ENCODE measurements at places on chromosomes 5 and 9.

- no peak for DNase-seq
Measured at GRCh38 chr5:132363431-132364112, 5.9 kb upstream of the SLC22A5 start.

- no peak for DNase-seq
Measured at GRCh38 chr5:124173386-124173785, 573.1 kb downstream of the ZNF608 start.

GRCh38 chr5:134662971-134663370 is 14.4 kb downstream of the SEC24A start:
- no peak for DNase-seq

DNA sequence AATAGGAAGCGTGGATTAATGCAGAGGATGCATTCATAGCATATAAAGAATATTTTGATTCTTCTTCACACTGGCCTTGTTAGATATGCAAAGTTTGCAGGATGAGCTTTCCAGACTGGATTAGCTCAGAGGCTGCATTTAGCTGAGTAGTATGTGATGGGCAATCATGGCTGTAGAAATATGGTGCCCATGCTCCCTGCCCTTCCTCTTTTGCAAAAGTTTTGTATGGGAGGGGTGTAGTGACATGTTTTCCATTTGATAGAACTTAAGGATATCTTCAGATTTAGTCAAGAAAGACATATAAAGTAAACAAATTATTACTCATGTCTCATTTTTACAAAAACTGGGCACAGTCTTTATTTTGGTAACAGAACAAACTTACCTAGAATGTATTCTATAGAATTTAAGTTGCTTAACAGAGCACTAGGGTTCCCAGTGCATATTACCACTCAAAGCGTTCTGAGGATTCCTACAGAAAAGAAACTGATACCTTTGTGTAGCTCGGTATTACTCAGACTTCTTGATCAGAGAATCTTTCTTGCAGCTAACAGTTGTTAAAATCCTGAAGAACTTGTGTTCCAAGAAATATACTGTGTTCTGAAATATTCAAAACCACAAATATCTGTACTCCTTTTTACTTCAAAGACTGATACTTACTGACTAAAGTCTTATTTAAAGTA is 9.8 kb downstream of the GTF3C4 start:
- DNase-seq, result no peak

DNA sequence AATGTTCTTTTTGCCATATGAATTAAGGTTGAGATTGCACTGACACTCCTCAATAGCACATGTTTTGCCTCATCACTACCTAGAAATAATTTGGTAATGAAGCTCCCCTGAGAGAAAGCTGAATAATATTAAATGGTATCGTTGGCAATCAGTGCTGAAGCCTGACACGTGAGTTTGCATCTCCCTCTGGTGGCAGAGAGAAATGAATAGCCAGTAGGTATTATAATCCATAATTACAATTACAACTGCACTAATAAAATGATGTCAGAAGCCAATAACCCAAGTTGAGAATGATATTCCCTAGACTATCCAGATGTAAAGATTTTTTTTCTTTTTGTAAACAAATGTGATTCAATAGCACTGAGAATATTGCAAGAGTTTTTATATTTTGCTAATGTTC is 700.3 kb downstream of the PTPRD start:
- DNase-seq, result no peak

DNA sequence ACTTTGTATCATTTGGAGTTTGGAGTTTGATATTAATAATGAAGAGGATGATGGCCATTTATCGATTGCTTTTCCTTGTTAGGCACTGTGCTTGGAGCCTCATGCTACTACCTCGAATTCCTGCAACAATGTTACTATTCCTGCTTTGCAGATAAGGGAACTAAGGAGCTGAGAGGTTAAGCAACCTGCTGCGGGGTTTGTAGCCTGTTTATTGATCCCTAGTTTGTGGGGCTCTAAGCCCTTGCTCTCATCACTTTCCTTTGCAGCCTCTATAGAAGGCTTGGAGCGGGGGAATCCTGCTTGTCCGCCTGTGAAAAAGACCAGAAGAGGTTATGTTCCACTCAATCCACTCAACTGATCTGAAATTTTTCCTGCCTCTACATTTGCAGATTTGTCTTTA is 15.8 kb downstream of the ARHGEF28 start:
- DNase-seq, result no peak

GRCh38 chr9:124697326-124698200 is 73.5 kb downstream of the NR6A1 start:
- DNase-seq, result no peak

DNA sequence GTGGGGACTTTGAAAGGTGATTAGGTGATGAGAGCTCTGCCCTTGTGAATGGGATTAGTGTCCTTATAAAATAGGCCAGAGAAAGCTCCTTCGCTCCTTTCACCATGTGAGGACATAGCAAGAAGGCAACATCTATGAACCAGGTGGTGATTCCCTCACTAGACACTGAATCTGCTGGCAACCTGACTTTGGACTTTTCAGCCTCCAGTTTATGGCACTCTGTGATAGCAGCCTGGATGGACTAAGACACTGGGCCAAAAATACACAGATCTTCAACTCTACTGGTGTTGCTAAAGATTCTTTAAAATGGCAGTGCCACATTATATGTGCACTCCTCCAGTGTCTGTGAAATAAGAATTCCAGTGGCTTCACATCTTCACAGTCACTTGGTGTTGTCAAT is 41.2 kb upstream of the COL15A1 start:
- no peak for DNase-seq

DNA sequence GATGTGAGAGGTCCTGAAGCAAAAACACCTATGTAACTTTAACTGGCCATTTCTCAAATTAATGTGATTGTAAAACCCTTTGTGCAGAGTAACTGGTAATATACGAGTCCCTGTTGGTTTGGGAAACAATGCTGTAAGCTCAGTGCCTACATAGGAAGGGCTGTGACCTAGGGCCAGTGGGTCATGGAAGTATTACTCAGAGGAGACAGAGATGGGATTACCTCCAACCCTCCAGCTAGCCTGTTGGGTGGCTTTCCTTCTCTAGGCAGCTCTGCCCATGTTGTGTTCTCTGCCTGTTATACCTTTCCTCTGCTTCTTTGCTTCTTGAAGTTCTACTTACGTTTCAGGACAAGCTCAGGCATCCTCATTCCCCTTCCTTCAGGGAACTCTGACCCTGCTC is 294.8 kb upstream of the RFX3 start:
- DNase-seq, result no peak

- no peak for DNase-seq
Measured at GRCh38 chr5:97434021-97434420, 251.0 kb upstream of the RIOK2 start.

DNA sequence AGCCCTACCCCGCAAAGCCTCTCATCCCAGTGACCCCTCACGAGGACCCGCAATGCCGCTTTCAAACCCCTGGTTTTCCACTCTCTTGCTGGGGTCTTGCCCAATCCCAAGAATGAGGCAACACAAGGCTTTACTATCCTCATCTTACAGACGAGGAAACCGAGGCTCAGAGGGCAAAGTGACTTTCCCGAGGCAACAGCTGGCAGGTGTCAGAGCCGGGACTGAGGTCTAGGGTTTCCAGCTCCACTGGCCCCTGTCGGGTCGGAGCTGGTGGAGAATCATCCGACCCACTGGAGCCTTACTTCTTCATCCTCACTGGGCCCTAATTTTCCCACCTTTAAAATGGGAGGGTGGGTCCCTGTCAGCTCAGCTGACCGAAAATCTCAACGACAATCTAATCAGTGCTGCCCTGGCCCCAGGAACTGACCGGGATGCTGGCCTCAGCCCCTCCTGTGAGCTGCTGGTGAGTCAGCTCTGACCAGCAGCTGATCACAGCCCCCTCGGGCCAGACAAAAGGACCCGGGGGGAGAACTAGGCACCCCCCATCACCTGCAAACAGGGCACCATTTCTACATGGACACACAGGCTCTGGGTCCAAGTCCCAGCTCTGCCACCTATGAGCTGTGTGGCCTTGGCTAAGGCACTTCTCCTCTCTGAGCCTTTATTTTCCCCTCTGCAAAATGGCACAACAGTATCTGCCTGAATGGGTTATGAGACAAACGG is 72.7 kb upstream of the STXBP1 start:
- DNase-seq, result no peak

GRCh38 chr9:33225319-33226147 is 14.4 kb upstream of the SPINK4 start:
- no peak for DNase-seq

DNA sequence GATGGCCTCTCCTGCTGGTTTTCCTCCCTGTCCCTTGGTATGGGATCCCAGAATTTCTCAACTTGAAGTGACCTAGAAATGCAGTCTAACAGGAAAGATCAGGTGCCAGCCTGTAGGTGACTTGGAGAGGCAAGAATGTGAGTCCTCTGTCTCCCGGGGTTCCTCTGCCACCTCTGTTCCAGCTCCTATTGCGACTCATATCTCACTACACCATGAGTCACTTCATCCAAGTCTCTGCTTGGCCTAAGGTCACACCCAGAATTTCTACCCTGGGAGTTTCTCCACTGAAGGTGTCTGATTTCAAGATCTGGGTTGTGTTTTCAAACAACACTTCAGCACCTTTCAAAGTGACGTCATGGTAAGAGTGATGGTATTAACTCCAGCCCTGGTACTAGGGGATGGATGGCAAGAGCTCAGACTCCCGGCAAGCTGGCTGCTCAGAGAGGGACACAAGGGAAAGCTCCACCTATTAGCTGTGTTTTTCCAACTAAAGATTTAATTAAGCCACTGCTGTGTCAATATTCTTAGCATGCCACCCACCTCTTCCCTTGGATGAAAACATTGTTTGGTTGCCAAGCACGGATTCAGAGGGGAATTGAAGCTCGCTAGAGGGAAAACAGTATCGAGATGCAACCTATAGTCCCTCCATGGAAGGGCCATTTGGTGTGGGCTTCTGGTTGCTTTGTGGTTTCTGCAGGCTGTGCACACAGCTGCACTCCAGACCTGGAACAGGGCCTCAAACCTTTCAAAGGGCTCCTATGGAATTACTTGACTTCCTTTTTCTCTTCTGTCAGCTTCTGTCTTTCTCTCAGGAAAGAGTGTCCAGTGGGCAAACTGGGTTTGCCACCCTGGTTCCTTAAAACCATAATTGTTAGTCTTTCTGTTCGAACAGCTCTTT is 205.7 kb downstream of the GAS1 start:
- DNase-seq, result no peak

DNA sequence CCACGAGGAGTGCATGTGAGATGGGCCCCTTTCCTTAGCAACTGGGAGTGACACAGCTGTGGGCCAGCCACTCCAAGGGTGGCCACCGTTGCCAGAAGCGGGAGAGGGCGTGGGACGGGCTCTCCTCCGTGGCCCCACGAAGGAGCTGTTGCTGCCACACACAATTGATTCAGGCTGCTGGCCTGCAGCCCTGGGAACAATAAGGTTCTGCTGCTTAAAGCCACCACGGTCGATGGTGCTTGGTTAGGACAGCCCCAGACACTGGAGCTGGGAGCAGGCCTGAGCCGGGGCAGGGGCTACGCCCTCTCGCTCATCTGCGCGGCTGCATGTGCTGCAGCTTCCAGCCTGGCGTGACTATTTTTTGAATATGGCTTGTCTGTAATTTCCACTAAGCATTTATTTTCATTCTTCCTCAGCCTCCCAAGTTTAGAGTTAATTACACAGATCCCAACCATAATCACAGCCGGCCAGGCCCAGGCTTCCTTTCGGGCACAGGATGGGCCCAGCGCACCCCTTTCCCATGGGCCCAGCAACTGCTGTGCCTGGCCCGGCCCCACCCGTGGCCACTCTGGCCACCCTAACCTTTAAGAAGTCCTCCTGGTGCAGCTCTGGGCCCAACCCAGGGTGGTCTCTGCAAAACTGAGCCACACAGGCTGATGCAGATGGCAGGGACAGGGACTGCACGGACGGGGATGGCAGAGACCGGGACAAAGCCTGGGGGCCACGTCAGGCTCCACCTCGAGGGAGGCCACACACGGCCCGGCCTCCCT is 49.7 kb downstream of the VAV2 start:
- DNase-seq, result no peak

DNA sequence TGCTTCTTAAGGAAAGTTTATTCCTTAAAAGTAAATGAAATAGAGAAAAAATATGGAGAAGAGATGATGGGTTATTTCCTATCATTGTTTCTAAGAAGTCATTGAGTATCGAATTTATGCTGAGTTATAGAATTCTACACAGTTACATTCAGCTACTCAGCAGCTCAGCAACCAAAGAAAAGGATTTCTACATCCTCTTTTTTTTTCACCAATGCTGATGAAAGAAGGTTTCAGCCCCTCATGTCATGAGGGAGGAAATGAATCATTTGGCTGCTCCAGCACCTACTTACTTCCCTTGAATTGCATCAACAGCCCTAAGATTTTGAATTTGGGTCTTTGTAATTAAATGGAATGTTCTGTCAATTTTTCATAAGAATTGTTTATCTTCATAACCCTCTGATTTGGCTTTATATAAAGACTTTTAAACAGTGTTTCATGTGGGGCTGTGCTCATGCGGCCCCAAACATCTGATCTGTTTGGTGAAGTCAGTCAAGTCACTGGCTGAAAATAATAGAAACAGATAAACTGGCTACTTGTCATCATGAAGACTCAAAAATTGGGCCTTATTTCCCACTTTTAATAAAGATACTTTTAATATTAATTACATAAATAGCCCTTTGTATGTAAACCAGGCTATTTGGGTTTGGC is 18.5 kb upstream of the SNX2 start:
- no peak for DNase-seq

DNA sequence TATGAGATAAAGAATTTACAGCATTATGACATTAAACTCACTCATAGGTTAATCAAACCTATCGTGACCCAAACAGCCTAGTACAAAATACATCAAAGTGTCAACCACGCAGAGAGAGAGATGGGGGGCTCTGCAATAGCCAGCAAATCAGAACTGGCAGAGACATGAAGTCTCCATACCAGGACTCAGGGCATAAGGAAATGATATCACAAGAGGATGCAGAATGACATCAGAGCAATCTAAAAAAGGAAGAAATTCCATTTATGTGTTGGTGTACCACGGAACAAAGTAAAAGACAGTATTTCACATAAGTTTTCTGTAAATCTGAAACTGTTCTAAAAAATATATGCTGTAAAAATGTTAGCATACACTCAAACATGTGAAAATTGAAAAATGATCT is 24.6 kb downstream of the BICD2 start:
- no peak for DNase-seq

DNA sequence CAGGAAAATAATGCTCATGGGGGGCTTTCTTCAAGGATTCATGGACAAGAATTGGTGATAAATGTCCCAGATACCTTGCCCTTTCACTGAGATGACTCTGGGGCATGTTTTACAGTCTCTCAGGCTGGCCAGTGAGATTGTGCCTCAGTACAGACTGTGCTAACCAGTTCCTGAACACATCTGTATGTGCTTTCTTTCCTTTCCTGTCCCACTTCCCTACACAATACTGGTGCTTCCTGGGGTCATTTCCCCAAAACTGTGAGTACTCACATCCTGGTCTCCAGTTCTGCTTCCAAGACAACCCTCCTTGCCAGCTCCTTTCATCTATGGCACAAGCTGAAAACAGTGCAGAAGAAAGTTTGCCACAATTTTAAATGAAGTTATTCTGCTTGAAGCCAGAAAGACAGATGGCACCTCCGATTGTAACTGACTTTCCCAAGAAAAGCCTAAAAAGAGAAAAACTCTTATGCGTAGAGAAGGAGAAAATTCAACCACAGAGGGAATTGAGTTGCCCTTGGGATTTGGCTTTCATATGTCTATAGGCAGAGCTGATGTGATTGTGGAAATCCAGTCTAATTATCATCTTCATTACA is 134.7 kb downstream of the DRD1 start:
- no peak for DNase-seq

Data from cortex of kidney (tissue), 1 donor.